ENCODE measurements at places on chromosomes 5 and 9. TPM values are rescaled to one million over a fixed set of nuclear protein-coding genes. Genes with fewer than 3 reads are reported as not detected.

The MARCHF11 gene
- not detected for total RNA-seq

- H3K4me1 ChIP-seq, result peaks cover 4% of the 10 kb centered on the region
- no peaks in the 10 kb centered on the region for H3K27me3 ChIP-seq
- peak overlapping the region; percentile 66 for H3K4me3 ChIP-seq
- no peaks in the 10 kb centered on the region for H3K36me3 ChIP-seq
Observed at GRCh38 chr5:95620870-95621838, 1.3 kb downstream of the GPR150 start.

The CDH10 gene
- 0.13 TPM for total RNA-seq

DNA sequence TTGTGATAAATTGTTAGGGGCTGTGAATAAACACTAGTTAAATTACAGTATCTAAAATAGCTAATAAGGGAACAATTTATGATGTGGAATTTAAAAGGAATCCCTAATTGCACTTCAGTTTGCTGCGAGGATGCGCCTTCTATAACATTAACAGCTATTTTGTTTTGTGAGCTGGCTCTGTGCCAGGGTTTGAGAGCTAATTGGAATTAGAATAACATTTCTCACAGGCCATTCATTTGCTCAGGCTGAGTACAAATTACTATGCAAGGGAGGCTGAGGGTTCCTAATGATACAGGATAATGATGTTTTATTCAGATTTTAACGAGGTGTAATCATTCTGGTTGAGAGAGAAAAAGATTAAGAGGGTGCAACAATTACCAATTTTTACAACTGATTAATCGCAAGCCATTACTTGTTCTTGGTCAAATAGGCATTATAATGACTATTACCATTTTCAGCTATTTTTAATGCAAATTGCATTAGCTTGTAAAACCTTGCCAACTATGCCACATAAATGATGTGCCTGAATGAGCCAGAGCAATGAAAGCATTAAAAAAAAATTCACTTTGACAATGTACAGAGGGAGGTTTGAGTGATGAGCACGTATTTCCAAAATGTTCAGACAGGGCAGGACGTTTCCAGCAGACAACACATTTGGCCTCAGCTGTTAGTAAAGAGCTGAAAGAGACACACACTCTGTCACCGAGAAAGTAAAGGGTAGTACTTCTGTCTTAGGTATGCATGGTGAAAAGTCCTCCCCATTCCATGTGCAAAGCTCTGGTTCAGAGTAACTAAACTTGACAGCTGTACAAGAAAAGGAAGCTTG, 576.5 kb downstream of the TLE1 start:
- no peaks in the 10 kb centered on the region for H3K36me3 ChIP-seq
- no peak overlapping the region for H3K4me3 ChIP-seq

DNA sequence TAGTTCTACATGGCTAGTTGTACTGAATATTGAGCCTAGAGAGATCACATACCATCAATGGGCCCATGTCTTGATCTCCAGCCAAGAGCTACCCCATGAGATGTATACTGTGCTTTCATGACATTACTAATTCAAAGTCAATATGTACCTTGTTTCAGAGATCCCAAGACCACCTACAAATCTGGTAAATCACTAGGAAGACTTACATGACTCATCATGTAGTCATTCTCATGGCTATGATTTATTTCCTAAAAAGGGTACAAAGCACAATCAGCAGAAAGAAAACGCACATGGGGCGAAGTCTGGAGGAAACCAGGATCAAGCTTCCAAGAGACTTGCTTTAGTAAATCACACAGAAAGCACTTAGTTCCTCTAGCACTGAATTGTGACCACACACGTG, 103.0 kb downstream of the PCSK5 start:
- no peak overlapping the region for H3K27ac ChIP-seq
- H3K4me3 ChIP-seq, result no peak overlapping the region
- no peaks in the 10 kb centered on the region for H3K27me3 ChIP-seq
- H3K4me1 ChIP-seq, result peaks cover 3% of the 10 kb centered on the region
- no peaks in the 10 kb centered on the region for H3K36me3 ChIP-seq

DNA sequence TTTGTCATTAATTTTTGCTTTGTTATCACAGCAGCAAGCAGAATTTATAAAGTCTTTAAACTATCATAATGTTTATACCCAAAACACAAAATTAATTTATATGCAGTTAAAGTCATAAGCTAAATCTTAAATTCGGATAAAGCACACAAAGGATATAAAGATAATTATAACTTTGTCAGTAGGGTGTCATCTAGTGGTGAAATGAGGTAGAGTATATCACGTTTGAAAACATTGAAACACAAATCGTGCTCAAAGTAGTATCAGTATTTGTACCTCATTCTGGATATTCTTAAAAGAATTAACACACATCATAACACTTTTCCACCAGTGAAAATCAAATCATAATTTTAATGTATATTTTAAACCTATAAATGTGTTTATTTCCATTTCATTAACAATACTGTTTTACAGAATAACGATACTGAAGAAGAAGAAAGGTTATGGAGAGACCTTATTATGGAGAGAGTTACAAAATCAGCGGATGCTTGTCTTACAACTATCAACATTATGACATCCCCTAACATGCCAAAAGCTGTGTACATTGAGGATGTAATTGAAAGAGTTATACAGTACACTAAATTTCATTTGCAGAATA, 129.5 kb downstream of the NIPBL start:
- no peaks in the 10 kb centered on the region for H3K27me3 ChIP-seq
- H3K4me3 ChIP-seq, result no peak overlapping the region
- no peaks in the 10 kb centered on the region for H3K4me1 ChIP-seq
- no peak overlapping the region for H3K27ac ChIP-seq
- H3K36me3 ChIP-seq, result no peaks in the 10 kb centered on the region
- DNase-seq, result no peak

DNA sequence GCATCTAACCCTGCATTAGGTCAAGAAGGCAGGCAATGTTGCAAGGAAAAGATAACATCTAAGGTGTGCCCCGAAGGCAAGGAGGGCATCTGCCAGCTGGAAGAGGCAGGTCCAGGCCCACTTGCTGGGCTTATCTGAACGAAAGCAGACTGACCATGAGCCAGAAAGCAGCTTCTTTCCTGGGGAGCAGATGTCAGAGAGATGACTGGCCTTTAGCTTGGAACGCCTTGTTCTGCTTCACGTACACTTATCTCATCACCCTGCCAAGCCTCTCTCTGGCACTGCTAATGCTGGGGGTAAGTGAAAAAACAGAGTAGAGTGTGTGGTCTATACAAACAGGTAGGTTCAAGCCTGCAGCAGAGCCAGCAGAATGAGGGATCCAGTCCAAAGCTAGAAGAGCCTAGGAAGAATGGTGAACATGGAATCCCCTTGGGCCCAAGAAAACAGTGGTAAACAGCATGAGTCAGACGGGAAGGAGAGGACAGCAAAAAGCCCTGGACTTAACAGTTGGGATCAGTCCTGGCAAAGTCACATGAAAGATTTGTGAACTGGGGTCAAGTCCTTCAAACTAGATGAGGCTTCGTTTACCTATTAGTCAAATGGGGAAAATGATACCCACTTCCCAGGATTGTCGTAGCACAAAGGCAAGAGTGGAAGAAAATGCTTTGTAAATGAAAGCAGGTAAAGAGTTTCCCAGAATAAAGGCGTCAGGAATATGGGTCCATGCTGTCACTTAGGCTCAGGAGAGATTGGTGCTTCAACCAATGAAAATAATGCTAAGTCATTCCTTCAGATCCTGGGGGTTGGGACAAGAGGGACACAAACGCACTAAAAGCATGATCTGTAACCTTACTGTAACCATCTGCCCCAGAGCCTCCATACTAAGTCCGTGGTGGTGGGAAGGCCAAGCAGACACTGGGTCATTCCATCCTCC, 200.9 kb downstream of the SLIT3 start:
- H3K4me3 ChIP-seq, result no peak overlapping the region
- H3K27me3 ChIP-seq, result no peaks in the 10 kb centered on the region
- H3K4me1 ChIP-seq, result no peaks in the 10 kb centered on the region
- peak; percentile 18 for DNase-seq

The IRX4 gene
- total RNA-seq, result not detected

The CDX1 gene
- total RNA-seq, result 498 TPM

The GFI1B gene
- total RNA-seq, result 1.3 TPM

The ANKRD34B gene
- not detected for total RNA-seq

- peaks cover 5% of the 10 kb centered on the region for H3K4me1 ChIP-seq
- no peak for DNase-seq
- no peaks in the 10 kb centered on the region for H3K36me3 ChIP-seq
- H3K27ac ChIP-seq, result no peak overlapping the region
Observed at GRCh38 chr9:121658166-121658565, 6.7 kb downstream of the DAB2IP start.

DNA sequence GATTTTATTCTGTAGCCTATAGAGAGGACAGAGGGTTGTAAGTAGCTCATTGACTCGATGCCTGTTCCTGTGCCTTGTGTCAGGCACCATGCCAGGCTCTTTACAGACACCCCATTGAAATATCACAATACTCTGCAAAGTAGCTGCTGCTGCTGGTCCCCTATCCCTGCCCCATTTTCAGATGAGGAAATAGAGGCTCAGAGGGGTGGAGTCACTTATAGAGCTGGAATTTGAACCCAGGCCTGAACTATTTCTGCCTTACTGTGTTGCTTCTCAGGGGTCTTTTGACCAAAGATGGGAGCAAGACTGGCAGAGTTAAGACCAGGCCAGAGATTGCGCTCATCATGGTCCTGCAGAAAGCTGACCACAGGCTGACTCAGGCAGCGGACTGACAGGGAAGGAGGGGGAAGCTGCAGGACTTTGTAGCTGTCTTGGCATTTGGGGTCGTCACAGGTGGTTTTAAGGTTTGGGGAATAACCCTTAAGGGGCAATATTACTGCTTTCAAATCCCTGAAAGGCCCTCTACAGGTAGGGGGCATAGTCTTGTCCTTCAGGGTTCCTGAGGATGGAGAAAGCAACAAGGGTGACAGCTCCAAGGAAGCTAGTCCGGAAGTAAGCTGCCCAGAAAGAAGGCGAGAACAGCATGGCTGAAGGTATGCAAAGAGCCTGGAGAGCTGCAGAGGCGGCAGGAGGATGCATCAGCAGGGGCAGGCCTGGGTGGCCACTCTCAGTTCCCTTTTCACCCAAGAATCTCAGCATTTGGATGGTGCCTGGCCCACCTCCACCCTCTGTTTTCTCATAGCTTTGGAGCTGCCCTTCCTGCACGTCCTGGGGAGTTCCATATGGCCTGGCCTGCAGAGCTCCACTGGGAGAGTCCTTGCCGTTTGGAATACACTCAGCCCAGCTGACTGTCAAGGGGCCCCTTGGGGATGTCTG, 18.3 kb upstream of the NDST1 start:
- H3K4me3 ChIP-seq, result no peak overlapping the region
- H3K27ac ChIP-seq, result peak overlapping the region; percentile 89
- H3K27me3 ChIP-seq, result no peaks in the 10 kb centered on the region
- H3K36me3 ChIP-seq, result no peaks in the 10 kb centered on the region

The TMEM141 gene
- 236 TPM for total RNA-seq

Data from colonic mucosa (tissue), 4 donors.